ENCODE measurements at places on chromosomes 11 and 22.

- no peak for DNase-seq
These were observed 346.8 kb downstream of the LARGE1 start for GRCh38 chr22:33573479-33573878.

GRCh38 chr11:96167787-96168186 lies 175.2 kb downstream of the MAML2 start:
- no peak for DNase-seq

DNA sequence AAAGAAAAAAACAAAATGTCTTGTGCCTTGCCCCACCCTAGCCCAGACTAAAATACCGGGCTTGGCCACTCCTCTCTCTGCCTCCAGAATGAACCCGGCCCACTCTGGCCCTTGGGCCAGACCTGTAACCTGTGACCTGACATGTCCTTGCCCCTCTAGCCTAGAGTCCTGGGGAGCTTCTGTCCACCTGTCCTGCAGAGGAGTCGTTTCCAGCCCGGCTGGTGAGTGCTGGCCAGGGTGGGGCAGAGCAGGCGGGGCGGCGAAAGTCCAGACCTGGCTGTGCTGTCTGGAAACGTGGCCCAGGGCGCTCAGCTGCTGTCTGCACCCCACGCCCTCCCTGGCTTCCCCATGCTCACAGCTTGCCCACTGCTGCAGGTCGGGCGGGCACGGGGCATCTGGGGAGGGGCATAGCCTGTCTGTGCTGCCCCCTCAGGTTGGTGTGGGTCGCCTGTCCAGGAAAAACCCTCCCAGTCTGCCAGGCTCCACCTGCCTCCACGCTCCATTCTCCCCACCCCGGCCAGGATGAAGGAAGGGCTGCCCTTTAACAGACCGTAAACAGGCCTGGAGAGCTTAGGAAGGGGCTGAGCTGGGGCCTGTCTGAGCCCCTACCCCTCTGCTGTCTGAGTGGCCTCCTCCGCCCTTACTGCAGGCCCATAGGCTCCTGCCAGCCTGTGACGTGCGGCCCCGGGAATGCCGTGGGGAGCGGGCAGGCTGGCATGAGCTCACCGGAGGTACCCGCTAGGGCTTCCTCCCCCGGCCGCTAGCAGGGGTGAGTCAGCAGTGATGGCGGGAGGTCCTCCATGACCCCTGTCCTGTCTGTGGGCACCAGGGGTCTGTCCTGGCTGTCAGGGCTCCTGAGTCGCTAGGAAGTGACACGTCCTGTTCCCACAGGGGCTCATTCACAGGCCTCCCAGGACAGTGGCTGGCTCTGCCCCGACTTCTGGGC lies 1.9 kb downstream of the CD151 start:
- DNase-seq, result peak; percentile 84

GRCh38 chr22:28952857-28953256 lies 69.5 kb downstream of the ZNRF3 start:
- DNase-seq, result no peak

DNA sequence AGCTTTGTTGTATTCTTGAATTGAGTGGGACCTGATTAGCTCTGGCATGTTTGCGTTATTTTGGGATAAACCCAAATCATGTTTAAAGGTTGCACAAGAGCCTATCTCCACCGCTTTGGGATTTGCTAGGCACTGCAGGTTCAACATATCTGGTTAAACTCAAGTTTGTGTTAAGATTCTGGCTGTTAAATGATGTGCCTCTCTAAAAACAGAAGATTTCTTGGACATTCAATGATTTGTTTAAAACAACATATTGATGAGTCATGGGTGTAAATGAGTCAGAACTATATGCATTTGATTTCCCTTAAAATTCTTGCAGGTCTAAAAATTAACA lies 67.4 kb downstream of the AMOTL1 start:
- peak; percentile 56 for DNase-seq

DNA sequence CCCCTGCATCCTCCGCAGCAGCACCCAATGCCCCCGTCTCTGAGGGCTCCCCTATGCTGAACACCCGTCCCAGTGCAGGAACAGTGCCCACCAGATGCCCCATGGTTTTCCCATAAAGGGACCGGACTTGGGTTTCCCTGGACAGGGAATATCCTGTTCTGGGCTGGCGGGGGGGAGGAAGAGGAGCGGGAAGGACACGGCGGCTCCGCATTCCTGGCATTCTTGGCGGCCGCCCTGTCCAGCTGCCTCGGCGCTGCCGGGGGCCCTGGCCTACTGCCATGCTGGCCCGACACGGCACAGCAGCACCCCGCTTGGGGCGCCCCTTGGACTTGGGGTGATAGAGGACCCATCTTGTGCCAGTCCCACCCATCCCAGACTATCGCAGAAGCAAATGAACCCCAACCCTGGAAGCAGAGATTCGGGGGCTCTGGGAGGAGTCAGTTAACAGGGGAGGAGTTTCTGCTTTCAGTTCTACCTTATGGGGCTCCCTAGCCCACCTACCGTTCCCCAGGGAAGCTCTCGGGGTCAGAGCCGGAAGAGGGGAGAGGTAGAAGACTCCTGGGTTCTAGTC lies 23.7 kb upstream of the CBX7 start:
- DNase-seq, result peak; percentile 90

- peak; percentile 81 for DNase-seq
These were observed 923.3 kb downstream of the KCNA4 start for GRCh38 chr11:29093416-29094120.

- DNase-seq, result no peak
These were observed 28.2 kb upstream of the CCDC81 start for GRCh38 chr11:86346513-86346912.

DNA sequence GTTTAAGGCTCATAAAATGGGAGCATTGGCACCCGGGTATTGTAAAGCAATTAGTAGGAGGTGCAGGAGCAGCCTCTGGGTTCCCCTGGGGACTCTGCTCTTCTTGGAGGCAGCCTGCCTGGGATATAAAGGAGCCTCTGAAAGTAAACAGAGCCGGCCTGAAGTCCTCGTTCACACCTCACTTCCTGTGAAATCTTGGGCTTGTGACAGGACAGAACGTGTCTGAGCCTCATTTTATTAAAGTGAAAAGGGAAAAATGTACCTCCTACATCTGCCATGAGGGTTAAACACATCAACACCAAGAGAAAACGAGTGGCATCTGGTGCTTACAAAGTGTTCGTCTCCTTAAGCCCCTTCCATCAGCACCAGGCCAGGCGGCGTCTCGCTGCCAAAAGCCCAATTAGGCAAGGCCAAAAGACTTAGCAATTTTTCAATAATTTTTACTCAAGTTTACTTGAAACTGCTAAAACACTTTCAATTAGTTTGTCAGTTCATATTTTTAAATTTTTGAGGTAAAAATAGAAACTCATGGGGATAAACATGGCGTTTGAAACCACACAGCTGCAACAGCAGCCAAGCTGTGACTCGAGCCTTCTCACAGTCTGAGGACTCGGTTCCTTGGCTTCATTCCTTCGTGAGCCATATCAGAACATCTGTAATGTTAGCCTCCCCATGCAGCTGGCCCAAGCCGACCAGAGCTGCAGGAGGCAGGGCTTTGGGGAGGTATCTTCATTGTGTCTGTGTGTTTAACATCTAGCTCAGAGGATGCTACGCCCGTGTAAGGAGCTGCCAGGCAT lies 33.6 kb downstream of the MAP6 start:
- DNase-seq, result peak; percentile 35

DNA sequence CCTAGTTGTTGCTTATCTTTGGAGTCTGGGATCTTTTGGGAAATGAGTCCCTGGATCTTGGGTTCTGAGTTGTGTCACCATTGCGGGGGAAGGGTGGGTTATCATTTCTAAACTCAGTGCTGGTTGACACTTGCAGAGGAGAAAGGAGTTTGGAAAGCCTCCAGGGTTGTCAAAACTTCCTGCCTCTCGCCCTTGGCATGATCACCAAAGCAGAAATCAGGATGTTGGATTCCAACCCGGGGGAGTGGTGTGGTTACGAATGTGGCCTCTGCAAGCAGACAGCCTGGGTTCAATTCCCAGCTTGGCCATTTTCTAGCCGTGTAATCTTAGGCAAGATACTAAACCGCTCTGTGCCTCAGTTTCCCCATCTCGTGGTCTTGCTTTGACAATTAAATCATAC lies 24.3 kb downstream of the CD6 start:
- DNase-seq, result no peak

GRCh38 chr11:37409124-37409523 lies 811.1 kb upstream of the RAG2 start:
- peak; percentile 69 for DNase-seq

DNA sequence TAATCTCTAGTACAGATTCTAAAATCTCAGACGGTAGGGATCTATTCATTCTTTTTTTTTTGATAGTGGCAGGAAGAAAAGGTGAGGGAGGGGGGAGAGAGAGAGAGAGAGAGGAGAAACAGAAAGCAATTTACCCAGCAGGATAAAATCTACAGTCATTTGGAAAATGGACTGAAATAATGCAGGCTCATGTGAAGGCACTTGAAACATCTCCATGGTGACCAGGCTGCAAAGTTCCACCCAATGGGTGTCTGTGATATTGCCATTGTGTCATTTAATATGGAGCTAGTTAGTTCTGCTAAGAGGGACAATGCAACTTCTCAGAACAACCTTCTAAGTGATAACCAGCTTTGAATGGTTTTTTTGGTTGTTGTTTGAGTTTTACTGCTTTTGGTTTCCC lies 165.2 kb upstream of the RAG2 start:
- DNase-seq, result no peak

DNA sequence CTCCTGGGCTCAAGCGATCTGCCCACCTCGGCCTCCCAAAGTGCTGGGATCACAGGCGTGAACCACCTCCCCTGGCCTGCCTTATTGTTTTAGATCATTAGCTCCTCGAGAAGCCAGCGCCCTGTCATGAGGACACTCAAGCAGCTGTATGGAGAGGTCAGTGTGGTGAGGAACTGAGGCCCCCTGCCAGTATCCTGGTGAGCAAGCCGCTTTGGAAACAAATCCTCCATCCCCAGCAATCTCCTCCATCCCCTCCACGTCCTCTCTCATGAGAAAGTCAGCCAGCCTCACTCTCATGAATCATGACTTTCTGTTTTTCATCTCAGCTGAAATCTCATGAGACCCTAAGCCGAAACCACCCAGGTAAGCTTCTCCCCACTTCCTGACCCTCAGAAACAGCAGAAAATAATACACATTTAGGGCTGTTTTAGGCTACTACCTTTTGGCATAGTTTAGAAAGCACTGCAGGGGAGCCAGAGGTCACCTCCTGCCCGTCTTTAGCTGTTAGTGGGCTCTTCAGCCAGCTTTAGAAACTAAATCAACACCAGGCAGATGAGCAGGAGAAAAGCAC lies 56.0 kb downstream of the CTTN start:
- no peak for DNase-seq

- DNase-seq, result peak; percentile 62
These were observed 63.7 kb downstream of the SGSM3 start for GRCh38 chr22:40434106-40434505.

DNA sequence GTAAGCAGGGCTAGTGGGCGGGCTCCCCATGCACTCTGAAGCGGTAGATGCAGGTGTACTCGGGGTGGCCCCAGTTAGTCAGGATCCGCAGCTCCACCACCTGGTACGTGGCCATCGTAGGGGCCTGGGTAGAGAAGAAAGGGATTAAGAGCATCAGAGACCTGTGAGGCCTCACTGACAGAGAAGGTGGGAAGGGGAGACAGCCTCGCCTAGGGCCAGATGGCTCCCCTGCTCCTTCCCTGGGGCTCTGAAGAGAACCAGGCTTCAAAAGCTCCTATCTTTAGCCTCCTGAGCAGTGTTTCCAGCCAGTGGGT lies 19.6 kb downstream of the SUN2 start:
- DNase-seq, result no peak

DNA sequence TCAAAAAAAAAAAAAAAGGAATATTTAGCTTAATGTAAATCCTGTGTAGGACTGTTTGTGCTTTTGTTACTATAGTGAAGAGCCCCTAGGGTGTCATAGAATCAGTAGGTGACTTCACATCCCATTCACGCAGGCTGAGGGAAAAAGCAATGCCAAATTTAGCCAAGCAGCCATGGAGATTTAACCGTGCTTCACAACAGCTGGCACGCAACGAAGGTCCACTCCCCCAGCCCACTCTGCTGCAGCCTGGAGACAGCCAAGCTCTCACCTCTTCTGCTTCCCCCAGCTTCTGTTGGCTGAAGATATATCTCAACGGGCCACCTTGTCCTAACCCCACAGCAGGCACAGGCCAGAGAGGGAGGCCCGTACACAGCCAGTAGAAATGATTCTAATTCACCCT lies 78.8 kb upstream of the BID start:
- DNase-seq, result no peak

DNA sequence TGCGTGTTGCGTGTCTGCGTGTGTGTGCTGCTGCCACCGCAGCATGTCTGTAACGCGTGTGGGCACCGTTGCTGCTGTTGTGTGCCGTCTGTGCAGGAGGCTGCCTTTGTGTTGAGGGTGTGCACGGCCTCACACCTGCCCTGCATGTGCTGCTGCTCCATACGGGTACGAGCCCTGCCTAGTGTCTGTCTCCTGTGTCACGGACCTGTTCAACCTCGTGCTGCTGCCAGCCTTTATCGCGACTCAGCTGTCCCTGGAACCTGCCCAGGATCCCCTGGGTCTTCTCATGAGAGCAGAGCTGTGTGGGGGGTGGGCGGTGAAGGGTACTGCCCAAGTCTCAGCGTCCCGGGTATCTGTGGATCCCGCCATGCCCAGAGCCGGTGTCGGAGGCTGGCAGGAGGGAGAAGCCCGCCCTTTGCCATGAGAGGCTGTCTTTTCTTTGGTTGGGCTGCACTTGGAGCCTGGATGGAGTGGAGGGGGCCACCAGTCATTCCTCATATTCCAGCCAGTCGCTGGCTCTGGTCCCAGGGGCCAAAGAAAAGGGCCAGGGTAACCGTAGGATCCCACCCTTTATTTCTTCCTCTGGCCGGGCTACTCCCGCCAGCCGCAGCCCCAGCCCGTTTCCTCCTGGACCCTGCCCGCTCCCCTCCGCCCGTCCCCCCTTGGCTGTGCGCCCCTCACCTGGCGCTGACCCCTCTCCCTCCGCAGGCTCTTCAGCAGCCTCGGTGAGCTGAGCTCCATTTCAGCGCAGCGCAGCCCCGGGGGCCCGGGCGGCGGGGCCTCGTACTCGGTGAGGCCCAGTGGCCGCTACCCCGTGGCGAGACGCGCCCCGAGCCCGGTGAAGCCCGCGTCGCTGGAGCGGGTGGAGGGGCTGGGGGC lies 7.8 kb upstream of the ACR start:
- no peak for DNase-seq

GRCh38 chr11:34656062-34656720 lies 35.3 kb downstream of the EHF start:
- DNase-seq, result no peak

GRCh38 chr11:94662065-94662779 lies 95.1 kb downstream of the PIWIL4 start:
- no peak for DNase-seq

DNA sequence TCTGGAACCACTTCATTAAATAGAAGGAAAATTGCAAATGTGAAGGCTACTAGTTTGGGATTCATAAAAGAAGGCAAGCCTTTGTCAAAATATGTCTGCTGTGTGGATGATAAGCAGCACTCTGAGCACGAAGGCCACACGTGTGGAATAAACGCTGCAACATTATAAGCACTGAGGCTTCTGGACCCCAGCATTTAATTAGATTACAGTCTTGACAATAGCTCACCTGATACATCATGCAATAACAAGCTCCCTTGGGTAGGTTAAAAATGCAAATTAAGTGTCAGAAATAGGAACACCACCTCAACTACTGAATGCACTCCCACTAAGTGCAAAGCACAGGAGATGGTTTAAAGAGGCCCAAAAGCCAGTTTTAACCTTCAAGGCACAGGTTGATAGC lies 179.3 kb downstream of the LARGE1 start:
- no peak for DNase-seq

Measured in fibroblast of skin of back (primary cell).